Activated CD8-positive, alpha-beta memory T cell treated with anti-CD3 and anti-CD28 coated beads, Interleukin-2, amount 50 U/mL, for 48 hours (primary cell): ENCODE measurements at places on chromosomes 2 and 18.

GRCh38 chr2:4693266-4693665 is 989.9 kb downstream of the DCDC2C start:
- DNase-seq = no peak

GRCh38 chr2:216829533-216829932 is 30.3 kb downstream of the TNP1 start:
- no peak for DNase-seq

GRCh38 chr18:74785632-74786031 is 188.0 kb downstream of the ZNF407 start:
- DNase-seq = no peak

- DNase-seq = peak; percentile 49
Observed at GRCh38 chr2:14633061-14633460, 544 bp downstream of the LRATD1 start.

DNA sequence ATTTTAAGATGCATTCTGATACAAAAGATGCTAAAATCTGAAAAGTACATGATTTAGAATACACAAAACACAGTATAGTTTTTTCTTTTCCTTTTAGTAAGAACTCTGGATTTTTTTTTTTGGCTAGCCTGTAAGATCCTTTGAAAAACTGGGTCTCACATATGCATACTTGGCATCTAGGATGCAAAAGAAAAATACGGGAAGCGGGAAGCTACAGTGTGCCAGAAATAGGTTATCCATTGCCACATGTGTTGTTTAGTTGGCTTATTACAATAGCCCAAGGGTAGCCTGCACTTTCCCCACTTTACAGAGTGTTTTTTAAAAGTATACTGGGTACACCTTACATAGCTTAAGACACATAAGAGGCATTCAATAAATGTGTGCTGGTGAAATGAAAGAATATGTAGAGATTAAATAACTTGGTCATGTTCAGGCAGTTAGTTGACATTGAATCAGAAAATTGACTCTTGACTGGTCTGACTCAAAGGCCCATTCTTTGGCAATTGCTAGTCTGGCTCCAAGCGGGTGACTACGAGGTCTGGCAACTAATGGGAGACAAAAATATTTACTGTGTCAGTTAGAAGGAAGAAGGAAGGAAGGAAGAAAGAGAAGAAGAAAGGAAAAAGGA is 286.8 kb upstream of the TRIB2 start:
- no peak for DNase-seq

- DNase-seq = no peak
Observed at GRCh38 chr18:6132751-6133368, 237.5 kb upstream of the TMEM200C start.

DNA sequence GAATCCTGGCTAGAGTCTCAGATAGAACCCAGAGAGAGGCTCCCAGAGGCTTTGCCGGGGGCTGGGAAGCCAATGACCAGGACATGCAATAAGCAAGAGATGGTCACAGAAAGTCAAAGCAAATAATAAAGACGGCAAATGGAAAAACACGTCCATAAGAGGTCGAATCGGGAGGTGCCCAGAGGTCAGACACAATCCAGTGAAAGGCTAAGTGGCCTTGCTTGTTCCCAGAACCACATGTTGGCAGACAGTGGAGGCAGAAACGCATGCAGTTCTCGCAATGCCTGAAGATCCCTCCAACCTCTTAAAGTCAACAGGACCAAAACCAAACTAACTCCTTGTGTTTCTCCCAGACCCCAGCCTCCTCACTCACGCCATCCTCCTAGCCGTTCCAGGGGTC is 3.0 kb downstream of the CYB5A start:
- no peak for DNase-seq

DNA sequence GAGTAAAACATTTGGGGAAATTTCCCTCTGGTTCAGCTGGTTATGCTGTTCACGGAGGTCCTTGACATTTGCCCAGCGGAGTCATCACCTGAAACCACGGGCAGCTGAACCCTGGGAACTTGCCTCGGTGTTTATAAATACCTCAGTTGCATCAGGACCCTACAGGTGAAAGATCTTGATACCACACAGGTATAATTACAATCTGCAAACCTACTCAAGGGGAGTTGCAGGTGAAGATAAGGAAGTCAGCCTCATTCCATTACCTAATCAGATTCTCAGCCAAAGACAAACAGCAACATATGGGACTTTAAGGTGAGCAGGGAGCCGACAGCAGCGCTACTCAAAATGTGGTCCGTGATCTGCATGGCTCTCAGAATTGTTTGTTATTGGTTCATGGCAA is 37.0 kb upstream of the ATIC start:
- DNase-seq = no peak

DNA sequence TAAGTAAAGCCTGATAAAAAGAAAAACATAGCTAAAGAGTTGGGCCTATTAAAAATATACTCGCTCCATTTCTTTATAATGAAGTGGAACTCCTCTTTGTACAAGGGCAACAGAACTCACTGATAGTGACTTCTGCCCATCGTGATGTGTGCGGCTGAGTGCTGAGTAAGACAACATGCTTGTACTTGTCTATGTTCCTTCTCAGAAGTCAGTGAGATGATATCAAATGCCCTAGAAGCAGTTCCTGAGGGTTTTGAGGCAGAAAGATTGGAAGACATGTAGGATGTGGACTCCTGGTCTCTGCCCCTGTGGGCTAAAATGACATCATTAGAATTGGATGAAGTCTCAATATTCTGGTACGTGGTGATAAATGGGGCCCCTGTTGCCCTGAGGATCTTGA is 73.8 kb downstream of the USP40 start:
- DNase-seq = no peak

DNA sequence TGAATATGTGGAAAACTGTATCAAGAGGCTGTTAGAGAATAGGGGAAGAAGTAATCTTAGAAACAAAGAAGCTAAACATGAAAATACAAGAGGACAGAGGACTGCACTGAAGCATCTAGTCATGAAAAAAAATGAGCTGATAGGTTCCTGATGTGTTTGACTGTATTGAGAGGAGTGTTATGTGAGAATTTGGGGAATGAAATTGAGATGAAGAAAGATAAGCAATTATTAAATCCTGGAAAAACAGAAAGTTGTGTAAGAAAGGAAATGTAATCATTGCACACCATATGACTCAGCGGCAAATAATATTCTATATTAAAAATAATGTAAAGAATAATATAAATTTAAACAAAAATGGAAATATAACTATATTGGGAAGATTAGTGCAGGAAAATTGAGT is 71.2 kb downstream of the SEMA4F start:
- no peak for DNase-seq

- DNase-seq = no peak
Observed at GRCh38 chr18:56487801-56488200, 150.6 kb downstream of the TXNL1 start.

DNA sequence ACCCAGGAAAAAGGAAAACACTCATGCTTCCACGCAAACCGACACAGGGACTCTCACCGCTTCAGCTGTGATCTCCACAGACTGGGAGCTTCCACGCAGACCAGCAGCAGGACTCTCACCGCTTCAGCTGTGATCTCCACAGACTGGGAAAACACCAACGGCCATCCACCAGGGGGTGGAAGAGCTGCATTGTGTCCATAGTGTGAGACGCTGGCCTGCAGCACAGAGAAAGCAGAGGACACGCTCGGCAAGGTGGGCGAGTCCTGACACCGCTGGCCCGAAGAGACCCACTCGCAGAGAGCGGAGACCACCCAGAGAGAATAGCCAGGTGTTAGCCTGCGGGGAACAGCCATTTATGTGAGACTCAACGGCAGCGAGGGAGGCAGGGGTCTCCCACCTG is 42.5 kb upstream of the NFATC1 start:
- no peak for DNase-seq

GRCh38 chr18:37055137-37055802 is 226.3 kb downstream of the KIAA1328 start:
- DNase-seq = no peak

DNA sequence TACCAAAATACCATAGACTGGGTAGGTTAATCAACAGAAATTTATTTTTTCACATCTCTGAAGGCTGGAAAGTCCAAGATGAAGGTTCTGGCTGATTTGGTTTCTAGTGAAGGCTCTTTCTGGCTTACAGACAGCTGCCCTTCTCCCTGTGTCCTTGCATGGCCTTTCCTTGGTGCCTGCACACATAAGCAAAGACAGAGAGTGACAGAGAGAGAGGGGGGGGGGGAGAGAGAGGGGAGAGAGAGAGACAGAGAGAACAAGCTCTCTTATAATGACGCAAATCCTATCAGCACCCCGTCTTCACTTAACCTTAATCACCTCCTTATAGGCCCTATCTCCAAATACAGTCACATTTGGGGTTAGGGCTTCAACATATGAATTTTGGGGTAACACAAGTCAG is 53.9 kb downstream of the INO80C start:
- no peak for DNase-seq

GRCh38 chr2:225309516-225309915 is 90.0 kb upstream of the NYAP2 start:
- DNase-seq = no peak

DNA sequence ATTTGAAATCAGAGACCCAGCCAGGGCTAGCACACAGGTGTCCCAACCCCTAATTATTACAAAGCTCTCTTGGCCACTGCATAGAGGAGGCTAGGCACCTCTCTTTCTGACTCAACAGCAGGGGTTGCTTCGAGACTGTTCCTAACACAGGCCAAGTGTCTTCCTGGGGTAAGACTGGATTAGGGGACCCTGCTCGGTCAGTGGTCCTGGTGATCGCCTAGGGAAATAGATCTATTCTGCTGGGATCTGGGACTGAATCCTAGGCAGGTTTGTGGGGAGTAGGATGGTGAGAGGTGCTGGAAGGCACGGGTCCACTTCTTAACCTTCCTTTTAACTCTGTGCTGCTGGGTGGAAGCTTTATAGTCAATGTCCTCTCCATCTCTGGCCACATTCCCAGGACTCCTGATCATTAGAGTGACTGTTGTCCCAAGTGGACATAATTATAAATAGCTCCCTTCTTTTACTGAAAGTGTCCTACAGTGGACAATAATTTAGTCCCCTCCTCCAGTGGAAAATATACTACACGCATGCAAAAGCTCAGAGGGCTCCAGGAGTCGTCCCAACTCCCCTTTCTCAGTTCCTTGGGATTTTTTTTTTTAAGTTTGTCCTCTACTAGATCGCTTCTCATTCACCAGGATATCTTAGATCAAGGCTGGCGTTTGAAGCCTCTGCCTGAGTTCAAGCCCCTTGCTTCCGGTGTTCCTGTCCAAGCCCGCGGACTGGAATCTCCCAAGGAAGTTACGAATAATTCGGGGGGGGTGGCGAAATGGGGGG is 1.3 kb upstream of the TRIB2 start:
- no peak for DNase-seq

- no peak for DNase-seq
Observed at GRCh38 chr18:79795446-79795845, 2.3 kb upstream of the KCNG2 start.

DNA sequence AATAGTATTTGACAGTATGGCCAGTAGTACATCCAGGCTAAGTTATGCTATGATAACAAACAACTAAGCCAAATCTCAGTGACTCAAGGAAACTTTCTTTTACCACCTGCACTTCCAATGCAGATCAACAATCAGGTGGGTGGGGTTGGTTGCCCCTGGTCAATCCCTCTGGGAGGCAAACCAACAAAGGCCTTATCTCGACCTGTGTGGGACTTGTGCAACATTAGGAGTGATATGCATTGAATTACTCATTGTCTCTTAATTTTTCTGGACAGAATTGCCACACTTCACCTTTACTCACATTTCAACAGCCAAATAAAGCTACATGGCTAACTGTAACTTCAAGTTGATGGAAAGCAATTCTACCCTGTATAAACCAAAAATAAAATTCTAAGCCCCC is 1049.3 kb upstream of the CDH2 start:
- DNase-seq = no peak

- DNase-seq = no peak
Observed at GRCh38 chr2:201618744-201619662, 24.3 kb downstream of the TMEM237 start.

GRCh38 chr2:112692918-112693317 is 27.9 kb upstream of the NT5DC4 start:
- DNase-seq = peak; percentile 65

- no peak for DNase-seq
Observed at GRCh38 chr18:67179726-67180125, 336.8 kb downstream of the DSEL start.

- DNase-seq = no peak
Observed at GRCh38 chr2:99679518-99679917, 189.7 kb upstream of the REV1 start.
